HAP-1 (cell line): ENCODE measurements at places on chromosomes 3 and 15.

GRCh38 chr15:81091889-81092558, 42.0 kb upstream of the CFAP161 start:
- no peak for DNase-seq

GRCh38 chr3:105802118-105802706, 66.6 kb downstream of the CBLB start:
- DNase-seq, result no peak

GRCh38 chr3:72245183-72245811, 460.3 kb upstream of the PROK2 start:
- no peak for DNase-seq

GRCh38 chr3:32897981-32898623, 53.3 kb upstream of the CCR4 start:
- no peak for DNase-seq
